NCI-H2107 (cell line): ENCODE measurements at places on chromosomes 11 and 22.

GRCh38 chr11:73539506-73540084, 58.3 kb downstream of the FAM168A start:
- no peak for DNase-seq

DNA sequence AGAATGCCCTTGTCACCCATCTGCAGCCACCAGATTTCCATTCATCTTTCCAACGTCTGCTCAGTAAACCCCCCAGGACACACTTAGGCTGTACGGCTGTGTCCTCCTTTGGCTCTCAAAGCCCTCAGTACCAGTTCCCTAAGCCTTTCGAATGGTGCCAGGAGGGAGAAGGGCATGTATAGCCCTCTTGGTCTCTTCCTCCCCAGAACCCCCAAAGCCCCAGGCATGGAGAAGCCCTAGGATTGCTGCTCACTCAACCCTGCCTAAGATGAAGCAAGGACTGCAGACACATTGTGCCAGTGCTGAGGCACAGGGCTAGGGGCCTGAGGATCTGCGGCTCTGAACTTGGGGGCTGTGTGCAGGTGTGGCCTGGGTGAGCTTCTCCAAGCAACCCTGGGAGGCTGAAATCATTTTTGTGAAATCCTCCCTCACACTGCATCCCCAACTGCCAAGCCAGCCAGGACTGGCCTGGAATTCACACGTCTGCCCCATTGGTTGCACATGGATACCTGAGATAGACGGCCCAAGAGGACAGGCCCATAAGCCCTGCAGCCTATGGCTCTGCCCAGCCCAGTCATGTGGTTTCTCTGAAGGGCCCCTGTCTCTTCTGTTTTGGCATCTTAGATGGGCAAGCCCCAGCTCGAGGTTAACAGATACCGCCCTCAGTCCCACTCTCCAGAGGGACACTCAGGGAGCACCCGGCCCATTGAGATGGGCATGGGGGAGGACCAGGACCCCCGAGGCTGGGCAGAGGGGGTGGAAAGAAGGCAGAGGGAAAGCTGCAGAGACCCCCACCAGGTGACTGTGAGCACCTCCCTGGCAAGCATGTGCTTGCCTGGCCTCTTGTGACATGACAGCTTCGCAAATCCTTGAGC, 34.0 kb downstream of the KCNQ1OT1 start:
- no peak for DNase-seq

DNA sequence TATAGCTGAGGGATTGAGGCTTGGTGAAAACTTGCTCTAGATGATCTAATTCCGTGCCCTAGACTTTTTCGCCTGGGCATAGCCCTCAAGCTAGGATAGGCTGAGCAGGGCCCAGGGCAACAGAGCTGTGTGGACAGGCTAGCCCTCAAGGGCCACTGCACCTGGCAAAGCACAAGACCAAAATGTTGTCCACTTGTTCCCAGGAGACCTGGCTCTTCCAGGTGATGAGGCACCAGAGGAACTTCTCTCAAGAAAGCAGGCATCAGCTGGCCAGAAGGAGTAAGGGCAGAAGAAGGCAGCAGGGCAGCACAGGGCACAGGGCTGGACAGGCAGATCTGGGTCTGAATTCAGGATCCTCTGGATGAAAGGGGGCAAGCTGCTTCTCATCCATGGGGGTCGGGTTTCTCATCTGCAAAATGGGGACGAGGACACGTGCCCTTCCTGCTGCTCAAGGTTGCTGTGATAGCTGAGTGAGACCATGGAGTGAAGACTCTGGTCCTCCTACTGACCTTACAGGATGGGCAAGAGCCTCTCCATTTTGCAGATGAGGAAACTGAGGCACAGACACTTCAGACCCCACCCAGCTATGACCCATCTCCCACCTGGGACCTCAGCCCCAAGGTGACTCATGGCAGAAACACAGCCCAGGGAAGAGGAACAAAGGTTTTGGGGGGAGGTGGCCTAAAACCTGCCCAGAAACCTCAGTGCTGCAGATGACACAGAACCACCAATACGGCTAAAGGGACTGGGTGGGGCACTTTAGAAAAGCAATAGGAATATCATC, 42.2 kb upstream of the PRDM11 start:
- DNase-seq, result no peak

DNA sequence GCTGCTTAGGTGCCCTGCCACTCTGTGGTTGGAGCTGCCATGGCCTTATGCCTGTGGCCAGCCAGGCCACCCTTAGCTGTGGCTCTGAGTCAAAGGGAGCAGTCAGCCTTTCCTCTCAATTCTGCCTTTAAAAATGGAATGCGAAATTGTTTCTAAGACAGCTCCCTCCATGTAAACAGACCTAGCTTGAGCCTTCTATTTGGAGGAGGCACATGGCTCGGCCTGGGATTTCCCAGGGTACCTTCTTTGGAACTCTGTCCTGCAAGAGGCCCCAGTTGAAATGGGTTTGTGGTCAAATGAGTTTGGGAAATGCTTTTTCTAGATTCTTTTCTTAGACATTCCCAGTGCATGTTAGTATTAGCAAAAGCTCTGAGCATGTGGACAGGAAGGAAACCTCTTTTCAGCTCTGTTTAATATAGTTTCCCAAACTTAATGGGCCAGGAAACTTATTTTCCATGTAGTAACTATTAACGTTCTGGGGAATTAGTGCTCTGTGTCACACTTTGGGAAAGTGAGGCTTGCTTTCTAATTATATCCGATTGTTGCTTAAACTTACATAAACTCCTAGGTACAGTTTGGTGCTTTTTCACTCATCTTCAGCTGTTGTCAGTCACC, 7.8 kb downstream of the PHOX2A start:
- no peak for DNase-seq

GRCh38 chr11:2437516-2437915, 6.8 kb downstream of the TRPM5 start:
- DNase-seq, result no peak

DNA sequence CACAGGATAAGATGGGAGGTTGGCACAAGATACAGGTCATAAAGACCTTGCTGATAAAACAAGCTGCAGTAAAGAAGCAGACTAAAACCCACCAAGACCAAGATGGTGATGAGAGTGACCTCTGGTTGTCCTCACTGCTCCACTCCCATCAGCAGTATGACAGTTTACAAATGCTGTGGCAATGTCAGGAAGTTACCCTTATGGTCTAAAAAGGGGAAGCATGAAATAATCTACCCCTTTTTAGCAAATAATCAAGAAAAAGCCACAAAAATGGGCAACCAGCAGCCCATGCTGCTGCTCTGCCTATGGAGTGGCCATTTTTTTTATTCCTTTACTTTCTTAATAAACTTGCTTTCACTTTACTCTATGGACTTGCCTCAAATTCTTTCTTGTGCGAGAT, 8.7 kb upstream of the PIWIL4 start:
- DNase-seq, result no peak
